Cortex of kidney (tissue), 1 donor: ENCODE measurements at places on chromosomes 5 and 9.

DNA sequence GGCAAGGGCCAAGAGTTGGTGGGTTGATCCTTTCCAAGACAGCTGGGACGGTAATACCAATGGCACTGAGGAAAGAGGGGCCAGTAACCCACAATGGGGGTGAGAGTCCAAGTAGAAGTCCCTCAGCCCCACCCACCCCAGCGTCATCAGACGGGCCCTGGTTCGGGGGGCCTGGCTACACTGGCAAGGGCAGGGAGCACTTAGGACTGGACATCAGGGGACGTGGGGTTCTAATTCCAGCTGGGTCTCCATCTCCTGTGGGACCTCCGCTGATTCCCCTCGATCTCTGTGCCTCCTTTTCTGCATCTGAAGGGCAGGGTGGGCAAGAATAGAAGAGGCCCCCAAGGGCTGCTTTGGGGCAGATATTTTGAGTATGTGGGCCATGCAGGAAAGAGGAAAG is 53.5 kb upstream of the FCN1 start:
- DNase-seq: no peak

DNA sequence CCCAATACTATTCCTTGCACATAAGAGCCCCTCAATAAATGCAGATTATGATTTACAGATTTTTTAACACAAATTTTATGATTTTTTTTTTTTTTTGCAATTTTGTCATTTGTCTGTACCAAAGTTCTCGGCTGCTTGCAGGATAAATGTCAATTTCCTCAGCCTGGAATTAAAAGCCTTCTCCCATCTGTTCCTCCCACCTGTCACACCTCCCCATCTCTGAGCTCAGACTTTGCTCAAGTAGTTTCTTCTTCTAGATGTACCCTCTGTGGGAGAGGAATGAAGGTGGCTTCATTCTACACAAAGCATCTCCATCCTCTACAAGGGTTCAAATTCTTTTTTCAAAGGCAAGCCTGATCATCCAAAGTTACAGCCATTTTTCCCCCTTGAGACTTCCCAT is 153.7 kb upstream of the GRAMD2B start:
- DNase-seq: no peak

DNA sequence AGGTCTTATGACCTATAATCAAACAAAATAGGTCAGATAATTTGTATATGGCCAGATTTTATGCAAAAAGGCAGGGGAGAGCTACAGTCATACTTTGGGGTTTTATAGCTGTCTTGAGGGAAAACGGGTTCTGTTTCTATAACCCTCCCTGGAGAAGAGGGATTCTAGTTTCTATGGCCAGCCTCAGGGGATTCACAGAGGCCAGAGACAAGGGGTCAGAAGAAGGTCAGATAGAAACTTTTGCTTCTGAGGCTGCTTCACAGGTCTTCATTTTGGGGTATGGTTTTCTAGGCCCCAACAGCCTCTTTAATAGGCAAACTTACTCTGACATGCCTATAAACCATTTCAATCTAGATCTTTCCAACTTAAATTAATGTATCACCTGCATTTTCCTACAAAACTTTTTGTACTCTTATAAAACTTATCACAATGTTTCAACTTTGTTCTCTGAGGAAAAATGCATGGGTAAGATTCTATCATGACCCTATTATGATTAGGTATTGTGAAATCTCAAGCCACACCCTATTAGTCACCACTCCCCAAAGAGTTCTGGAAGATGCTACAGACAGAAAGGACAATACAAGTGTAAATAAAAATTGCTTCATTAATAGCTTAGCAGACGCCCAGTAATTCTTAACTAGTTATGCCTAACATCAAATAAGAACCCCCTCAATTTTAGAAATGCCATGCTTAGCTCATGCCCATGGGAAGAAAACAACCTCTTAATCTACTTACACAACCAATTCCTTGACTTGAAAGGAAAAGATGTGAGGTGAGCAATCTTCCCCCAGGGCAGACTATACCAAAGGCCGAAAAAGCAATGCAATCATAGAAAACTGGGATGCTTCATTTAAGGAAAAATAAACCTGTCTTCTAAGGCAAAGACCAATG is 396.6 kb downstream of the TLR4 start:
- no peak for DNase-seq

GRCh38 chr9:71928376-71928775 is 16.9 kb downstream of the C9orf85 start:
- DNase-seq: no peak

DNA sequence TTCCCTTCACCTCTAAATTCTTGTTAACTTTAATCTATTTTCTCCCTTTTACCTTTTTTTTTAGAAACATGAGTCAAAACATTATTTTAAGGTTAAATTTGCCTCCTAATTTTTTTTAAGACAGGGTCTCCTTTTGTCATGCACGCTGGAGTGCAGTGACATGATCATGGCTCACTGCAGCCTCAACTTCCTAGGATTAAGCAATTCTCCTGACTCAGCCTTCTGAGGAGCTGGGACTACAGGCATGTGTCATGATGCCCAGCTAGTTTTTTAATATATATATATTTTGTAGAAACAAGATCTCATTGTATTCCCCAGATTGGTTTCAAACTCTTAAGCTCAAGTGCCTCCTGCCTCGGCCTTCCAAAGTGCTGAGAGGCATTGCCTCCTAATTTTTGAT is 424.7 kb upstream of the FAM174A start:
- DNase-seq: no peak

- DNase-seq: no peak
These were observed 424.0 kb upstream of the CCNH start for GRCh38 chr5:87836696-87837095.

DNA sequence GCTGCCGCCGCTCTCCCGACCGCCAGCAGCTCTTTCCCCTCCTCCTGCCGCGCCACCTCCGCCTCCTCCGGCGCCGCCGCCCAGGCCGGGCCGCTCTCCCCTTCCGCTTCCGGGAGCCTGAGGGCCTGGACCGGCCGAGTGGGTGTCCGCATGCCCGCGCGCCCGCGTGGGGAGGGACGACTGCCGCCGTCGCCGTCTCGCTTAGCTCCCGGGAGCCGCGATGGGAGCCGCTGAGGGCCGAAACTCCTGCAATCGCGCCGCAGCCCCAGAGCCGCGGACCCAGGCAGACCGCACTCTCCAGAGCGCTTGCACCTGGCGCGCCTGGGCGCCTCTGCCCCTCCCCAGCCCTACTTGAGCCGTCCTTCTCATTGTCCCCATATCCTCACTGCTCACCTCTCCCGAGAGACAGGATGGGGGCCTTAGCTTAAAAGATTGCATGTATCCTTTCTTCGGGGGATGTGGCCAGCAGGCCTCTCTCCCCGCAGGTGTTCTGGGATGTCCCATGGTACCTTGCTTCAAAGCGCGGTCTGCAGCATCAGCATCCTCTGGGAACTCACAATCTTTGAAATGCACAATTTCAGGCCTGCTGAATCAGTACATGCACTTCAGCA is at the start of gene ZDHHC21:
TSS of gene ZDHHC21 (minus strand) at position 182 of the 611 bp plus-strand sequence. CDS start 19,092 bp downstream, outside the sequence.
- peak; percentile 14 for DNase-seq

DNA sequence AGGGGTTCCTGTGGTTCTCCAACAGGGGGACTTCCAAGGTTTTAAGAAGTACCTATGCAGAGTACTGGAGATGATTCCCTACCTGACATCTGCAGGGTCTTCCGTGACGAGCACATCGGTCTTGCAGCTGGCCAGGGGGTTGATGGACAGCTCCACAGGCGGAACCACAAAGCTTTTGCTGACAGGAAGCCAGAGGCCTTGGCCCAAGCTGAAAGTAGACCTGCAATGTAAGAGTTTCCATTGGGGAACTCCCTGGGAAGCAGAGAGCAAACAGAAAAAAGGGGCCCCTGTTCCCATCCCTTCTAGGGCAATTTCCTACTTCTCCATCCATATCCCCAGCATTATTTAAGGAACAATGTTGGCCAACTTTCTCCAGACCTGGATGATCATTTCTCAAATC is 288.0 kb downstream of the TRIM32 start:
- DNase-seq: no peak

DNA sequence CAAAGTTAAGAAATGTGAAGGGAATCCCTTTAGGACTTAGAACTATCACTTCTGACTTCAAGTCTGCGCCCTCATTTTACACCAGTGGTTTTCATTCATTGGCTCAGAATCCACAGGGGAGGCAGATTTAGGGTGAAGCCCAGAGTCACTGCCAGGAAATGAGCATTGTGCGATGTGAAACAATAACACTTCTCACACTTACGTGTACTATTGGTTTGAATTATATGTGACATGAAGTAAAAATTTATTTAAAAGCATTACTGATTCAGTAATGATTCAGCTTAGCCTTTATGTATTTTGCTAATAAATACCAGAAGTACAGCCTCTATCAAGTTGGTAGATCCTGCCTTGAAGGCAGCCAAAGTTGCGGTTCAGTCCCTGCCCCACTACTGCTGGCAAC is 98.6 kb downstream of the PAM start:
- no peak for DNase-seq

- DNase-seq: no peak
These were observed 299.9 kb downstream of the SPOCK1 start for GRCh38 chr5:137199201-137199600.

GRCh38 chr9:133130685-133131244 is 9.7 kb upstream of the RALGDS start:
- DNase-seq: no peak

GRCh38 chr5:15384176-15384575 is 115.8 kb upstream of the FBXL7 start:
- no peak for DNase-seq
